ENCODE measurements at places on chromosomes 3 and 15.

- H3K27ac ChIP-seq: no peak overlapping the region
- DNase-seq: no peak
- no peak overlapping the region for H3K4me3 ChIP-seq
- no peaks in the 10 kb centered on the region for H3K36me3 ChIP-seq
- H3K27me3 ChIP-seq: no peaks in the 10 kb centered on the region
- H3K4me1 ChIP-seq: no peaks in the 10 kb centered on the region
These were observed 25.3 kb upstream of the ARHGEF26 start for GRCh38 chr3:154095832-154096421.

GRCh38 chr3:131484496-131485111 is 18.2 kb downstream of the MRPL3 start:
- DNase-seq: no peak
- H3K27me3 ChIP-seq: no peaks in the 10 kb centered on the region
- H3K27ac ChIP-seq: no peak overlapping the region
- no peaks in the 10 kb centered on the region for H3K36me3 ChIP-seq

DNA sequence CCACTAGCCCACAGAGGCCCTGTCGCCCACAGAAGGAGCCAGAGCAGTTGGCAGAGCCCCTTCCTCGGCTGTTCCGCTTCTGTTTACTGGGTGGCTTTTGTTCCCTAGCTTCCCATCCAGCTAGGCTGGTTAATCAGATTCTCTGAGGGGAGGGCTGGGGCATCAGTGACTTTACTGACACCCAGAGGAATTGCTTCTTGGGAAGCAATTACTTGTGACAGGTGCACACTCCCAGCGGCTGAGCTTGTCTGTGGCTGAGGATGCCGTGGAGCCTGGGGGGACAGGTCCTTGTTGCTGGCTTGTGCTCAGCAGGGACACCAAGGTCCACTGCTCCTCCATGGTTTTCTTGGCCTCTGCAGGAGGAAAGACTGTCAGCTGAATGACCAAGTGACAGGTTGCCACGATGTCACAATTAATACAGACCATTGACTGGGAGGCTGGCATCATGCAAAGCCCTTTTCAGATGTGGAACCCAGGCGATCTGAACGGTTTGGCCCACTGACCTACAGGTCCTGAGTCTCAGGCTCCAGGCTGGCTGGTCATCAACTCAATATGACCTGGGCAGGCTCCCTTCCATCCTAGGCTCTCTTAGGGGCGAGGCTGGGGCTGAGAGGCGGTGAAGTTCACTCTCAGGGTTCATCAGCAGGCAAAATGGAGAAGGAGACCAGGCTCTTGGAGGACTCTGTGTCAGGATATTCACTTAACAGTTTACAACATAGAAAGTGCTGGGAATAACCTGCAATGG is 31.8 kb upstream of the SFMBT1 start:
- no peak overlapping the region for H3K4me3 ChIP-seq
- H3K27me3 ChIP-seq: no peaks in the 10 kb centered on the region
- DNase-seq: no peak
- no peak overlapping the region for H3K27ac ChIP-seq
- peaks cover 5% of the 10 kb centered on the region for H3K4me1 ChIP-seq
- H3K36me3 ChIP-seq: no peaks in the 10 kb centered on the region

- H3K4me1 ChIP-seq: peaks cover 31% of the 10 kb centered on the region
- H3K4me3 ChIP-seq: no peak overlapping the region
- no peak for DNase-seq
- H3K27me3 ChIP-seq: no peaks in the 10 kb centered on the region
These were observed 64.0 kb downstream of the FLNB start for GRCh38 chr3:58072052-58072762.

- H3K27ac ChIP-seq: no peak overlapping the region
- H3K27me3 ChIP-seq: no peaks in the 10 kb centered on the region
- H3K4me3 ChIP-seq: no peak overlapping the region
- H3K36me3 ChIP-seq: no peaks in the 10 kb centered on the region
- peaks cover 27% of the 10 kb centered on the region for H3K4me1 ChIP-seq
These were observed 3.3 kb downstream of the PLA2G4F start for GRCh38 chr15:42152921-42153698.

DNA sequence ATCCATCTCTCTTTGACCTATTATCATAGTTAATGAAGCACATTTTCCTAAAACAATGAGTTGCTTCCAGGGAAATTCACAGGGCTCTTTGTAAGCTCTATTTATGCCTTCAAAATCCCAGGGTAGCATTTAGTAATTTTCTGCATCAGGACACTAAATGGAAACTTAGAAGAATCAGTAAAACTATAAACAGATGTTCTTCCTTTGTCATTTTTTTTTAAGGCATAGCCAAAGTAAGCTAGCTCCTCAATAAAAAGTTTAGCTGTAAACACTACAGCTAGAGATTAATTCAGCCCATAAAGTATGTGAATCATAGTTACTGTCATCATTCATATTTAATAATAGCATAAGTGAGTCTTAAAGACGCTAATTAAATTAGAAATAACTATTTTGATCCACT is 79.3 kb downstream of the RPL22L1 start:
- H3K27me3 ChIP-seq: no peaks in the 10 kb centered on the region
- H3K4me1 ChIP-seq: no peaks in the 10 kb centered on the region
- no peaks in the 10 kb centered on the region for H3K36me3 ChIP-seq
- H3K27ac ChIP-seq: no peak overlapping the region
- H3K4me3 ChIP-seq: no peak overlapping the region

Measured in vagina (tissue), 2 donors.